WERI-Rb-1 (cell line): ENCODE measurements at places on chromosomes 5 and 9.

GRCh38 chr5:132506094-132506692 lies 15.6 kb upstream of the IRF1 start:
- DNase-seq, result peak; percentile 30

GRCh38 chr5:75617736-75618352 lies 6.6 kb downstream of the ANKDD1B start:
- no peak for DNase-seq

DNA sequence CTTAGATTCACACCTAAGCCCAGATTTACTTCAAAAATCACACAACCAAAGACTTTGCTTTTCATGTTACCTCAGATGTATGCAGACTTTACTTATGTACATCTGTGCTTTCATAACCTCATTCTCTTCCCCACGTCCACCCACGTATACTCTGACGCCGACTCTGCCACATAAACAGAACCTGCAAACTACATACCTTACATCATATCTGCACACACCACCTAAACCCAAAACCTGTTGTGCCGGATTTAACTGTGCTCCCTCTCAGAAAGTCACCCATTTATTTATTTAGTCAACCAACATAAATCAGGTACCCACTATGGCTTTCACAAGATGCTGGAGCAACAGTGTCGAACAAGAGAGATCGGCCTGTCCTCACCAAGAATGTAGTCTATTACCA lies 1.0 kb upstream of the DPYSL3 start:
- no peak for DNase-seq

- no peak for DNase-seq
These were observed 596 bp upstream of the ADAMTS6 start for GRCh38 chr5:65482296-65482735.

- DNase-seq, result peak; percentile 91
These were observed 831.8 kb downstream of the TAF11L14 start for GRCh38 chr5:18465833-18466681.

DNA sequence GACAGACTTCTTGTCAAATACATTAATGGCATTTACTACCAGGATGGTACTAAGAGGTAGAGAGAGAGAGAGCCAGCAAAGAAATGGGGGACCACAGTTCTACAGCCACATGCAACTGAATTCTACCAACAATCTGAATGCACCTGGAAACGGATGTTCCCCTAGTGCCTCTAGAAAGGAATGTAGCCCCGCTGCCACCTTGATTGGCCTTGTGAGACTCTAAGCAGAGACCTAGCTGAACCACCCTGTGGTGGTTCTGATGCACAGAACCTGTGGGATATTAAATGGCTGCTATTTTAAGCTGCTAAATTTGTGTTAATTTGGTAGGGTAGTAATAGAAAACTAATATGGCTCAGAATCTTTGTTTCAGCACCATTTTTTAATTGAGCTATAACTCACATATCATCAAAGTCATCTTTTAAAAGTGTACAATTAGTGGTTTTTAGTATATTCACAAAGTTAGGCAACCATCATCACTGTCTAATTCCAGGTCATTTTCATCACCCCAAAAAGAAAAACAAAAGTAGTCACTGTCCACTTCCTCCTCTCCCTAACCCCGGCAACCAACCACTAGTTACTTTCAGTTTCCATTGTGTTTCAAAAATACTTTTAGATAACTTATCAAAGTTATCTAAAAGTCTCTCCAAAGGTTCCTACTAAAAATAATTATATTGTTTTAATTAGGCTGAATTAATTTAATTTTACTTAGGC lies 51.7 kb downstream of the CPLANE1 start:
- DNase-seq, result no peak

GRCh38 chr5:170638454-170639220 lies 134.8 kb downstream of the KCNIP1 start:
- DNase-seq, result peak; percentile 67

DNA sequence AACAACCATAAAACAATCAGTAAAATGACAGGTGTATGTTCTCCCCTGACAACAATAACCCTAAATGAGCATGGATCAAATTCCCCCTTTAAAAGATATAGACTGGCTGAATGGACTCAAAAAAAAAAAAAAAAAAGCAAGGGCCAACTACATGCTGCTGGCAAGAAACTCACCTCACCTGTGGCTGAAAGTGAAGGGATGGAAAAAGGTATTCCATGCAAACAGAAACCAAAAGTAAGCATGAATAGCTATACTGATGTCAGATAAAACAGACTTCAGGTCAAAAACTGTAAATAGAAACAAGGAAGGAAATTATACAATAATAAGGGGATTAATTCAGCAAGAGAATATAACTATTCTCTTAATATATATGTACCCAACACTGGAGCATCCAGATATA lies 54.2 kb upstream of the SSBP2 start:
- no peak for DNase-seq

DNA sequence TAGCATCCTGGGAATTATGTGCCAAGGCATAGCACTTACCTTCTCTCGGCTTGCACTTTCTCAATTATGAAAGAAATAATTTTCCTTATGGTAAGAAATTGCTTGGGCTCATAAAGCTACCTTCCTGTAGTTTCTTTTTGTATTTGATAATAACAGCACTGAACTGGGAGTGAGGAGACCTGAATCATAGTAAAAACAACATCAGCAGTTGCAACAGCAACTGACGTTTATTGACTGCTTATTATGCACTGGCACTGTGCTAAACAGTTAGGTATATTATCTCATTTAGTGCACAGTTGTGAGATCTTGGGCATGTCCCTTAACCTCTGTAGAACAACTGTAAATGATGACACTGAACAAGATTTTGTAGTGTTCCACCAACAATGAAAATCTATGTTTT lies 135.2 kb downstream of the DOCK2 start:
- no peak for DNase-seq
